ENCODE measurements at places on chromosomes 6 and 20. TPM values are rescaled to one million over a fixed set of nuclear protein-coding genes. Genes with fewer than 3 reads are reported as not detected.

The SLC44A4 gene
- polyA plus RNA-seq = 0.25 TPM

The RAD21L1 gene
- not detected for polyA plus RNA-seq

The COL9A3 gene
- 14.2 TPM for polyA plus RNA-seq

The PPP1R11 gene
- 35.4 TPM for polyA plus RNA-seq

DNA sequence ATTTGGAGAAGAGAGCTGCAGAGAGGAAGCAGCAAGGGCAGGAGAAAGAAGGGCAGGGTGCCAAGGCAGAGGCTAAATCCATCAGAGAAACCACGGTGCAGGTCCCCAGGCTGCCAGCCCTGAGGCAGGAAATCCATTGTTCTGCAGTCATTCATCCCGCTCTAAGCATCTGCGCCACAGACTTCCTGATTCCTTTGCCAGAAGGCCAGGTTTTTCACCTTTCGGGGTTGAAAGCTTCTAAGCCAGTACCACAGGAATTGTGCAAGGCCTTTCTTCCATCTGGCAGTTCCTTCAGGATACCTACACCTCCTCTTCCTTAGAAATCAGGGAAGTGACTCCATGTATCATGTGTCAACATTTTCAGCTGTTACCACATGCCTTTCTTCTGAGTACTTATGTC, 45.6 kb downstream of the ADGRF5 start:
- peak; percentile 35 for DNase-seq

DNA sequence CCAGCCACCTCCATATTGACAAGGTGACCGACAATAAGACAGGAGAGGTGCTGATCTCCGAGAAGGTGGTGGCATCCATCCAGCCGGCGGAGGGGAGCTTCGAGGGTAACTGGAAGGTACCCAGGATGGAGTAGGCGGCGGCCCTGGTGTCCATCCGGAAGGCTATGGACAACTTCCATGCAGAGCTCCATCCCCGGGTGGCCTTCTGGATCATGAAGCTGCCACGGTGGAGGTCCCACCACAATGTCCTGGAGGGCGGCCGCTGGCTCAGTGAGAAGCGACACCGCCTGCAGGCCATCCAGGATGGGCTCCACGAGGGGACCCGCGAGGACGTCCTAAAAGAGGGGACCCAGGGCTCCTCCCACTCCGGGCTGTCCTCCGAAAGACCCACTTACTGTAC, 17.0 kb downstream of the DEFB115 start:
- DNase-seq = no peak

GRCh38 chr6:39057251-39058155, 8.9 kb downstream of the GLP1R start:
- DNase-seq = no peak
